ENCODE measurements at places on chromosomes 5 and 9.

- DNase-seq: no peak
Measured at GRCh38 chr9:101028346-101029314, at the start of gene PLPPR1. Gene PLPPR1 (plus strand): TSS chr9:101028727.

GRCh38 chr5:1687301-1687970 is 112.2 kb downstream of the MRPL36 start:
- no peak for DNase-seq

- DNase-seq: no peak
Measured at GRCh38 chr5:13708906-13709305, 235.6 kb downstream of the DNAH5 start.

DNA sequence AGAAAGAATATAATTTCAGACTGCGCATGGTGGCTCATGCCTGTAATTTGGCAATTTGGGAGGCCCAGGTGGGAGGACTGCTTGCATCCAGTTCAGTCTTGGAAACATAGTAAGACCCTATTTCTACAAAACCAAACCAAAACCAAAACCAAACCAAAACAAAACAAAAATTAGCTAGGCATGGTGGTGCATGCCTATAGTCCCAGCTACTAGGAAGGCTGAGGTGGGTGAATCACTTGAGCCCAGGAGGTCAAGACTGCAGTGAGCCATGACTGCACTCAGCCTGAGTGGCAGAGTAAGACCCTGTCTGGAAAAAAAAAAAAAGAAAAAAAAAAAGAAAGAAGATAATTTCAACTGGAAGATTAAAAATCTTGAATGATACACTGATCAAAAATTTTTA is 137.0 kb upstream of the ACOT12 start:
- DNase-seq: no peak

DNA sequence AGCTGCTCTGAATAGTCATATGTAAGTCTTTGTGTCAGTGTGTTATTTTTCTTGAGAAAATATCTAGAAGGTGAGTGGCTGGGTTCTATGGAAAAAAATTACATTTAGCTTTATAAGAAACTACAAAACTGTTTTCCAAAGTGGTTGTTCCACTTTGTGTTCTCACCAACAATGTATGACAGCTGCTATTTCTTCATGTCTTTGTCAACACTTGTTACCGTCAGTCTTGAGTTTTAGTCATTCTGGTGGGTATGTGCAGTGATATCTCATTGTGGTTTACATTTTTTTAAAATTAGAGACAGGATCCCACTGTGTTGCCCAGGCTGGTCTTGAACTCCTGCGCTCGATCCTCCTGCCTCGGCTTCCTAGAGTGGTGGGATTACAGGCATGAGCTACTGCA is 246.4 kb downstream of the PJA2 start:
- no peak for DNase-seq

DNA sequence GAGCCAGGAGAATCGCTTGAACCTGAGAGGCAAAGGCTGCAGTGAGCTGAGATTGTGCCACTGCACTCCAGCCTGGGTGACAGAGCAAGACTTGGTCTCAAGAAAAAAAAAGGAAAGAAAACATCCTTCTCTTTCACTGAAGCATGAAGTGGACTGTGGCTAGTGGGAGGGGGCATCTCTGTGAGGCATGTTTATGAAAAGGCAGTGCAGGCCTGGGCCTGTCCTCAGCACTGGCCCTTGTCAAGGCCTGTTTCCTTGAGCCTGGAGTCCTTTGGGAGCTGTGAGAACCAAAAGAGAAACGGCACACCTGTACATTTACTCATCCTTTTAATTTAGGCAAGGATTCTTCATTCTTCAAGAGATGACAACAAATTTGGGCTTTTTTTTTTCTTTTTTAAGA is 18.3 kb upstream of the FUBP3 start:
- DNase-seq: no peak

DNA sequence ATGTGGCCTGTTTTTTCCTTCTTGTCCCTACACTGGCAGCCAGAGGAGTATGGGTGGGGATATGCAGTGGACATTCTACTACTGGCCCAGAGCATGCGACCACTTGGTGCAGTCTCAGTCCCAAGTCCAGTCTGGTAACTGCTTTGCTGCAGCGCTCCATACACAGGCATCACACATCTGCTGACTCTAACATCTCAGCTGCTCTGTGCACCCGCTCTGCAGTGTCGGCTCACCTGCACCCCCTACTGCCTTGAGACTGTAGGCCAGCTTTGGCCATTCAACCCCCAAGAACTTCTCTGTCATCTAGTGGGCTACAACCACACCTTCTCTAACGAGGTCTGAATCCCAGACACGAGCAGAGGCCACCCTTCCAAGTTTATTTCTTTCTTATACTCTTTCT is 46.4 kb upstream of the SLCO6A1 start:
- DNase-seq: no peak

DNA sequence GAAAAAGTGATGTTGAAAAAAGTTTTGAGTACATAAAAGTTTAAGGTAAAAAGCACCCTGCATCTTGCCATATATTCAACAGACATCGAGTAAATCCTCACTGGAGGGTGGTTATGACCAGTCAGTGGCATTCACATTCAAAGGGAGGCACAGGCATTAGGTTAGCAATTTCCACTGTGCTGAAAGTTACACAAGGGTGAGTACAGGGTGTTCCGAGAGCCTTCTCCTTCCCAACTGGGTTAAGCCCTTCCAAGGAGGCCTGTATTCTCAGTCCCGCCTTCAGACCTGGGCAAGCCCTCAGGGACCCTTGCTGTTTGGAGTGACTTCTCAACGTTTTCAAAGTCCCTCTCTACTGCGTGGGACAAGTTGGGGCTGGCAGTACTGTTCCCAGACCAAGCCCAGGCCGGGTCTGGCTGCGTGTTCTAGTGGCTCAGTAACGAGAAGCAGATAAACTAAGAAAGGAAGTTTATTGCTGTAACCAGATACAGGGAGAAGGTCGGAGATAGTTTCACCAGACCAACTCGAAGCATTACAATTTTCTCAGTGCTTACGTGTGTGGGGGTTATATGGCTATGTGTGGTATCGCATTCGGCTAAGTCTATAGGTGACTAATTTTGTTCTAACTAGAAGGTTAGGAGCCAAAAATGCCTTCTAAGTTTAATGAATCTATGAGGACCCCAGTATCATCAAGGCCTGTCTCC is 13.0 kb upstream of the SETX start:
- DNase-seq: no peak

GRCh38 chr5:68233075-68233474 is 17.5 kb downstream of the PIK3R1 start:
- no peak for DNase-seq

Measured in coronary artery (tissue), 2 donors.